ENCODE measurements at places on chromosomes 7 and 10.

- no peak for DNase-seq
Measured at GRCh38 chr7:27173956-27174873, at the start of gene HOXA10. Gene HOXA10 (minus strand): TSS chr7:27174320. CDS start chr7:27174306, 14 bp downstream.

DNA sequence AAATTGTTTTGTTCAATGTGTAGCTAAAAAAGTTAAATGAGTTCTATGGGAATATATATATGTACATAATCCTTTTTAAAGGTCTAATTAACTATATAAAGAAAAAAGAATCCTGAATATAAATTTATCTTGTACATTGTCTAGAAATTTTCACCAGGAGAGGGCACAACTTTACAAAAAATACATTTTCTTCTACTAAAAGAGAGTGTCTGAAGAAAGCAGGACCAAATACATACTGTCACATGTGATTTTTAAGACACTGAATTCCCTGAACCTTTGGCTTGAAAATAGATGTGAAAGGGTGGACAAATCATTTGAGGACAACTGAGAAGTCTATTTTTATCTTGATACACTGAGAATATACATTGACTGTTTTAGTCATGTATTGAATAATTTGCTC is 204.3 kb downstream of the DGKB start:
- DNase-seq, result no peak

GRCh38 chr7:43686991-43687390 is 42.3 kb downstream of the COA1 start:
- no peak for DNase-seq

GRCh38 chr7:44727158-44727936 is 21.3 kb upstream of the ZMIZ2 start:
- peak; percentile 61 for DNase-seq

- peak; percentile 86 for DNase-seq
Measured at GRCh38 chr10:80459047-80459865, 5.1 kb downstream of the TSPAN14 start.

GRCh38 chr7:78542541-78542940 is 744.0 kb downstream of the PHTF2 start:
- no peak for DNase-seq

GRCh38 chr7:110358028-110358427 is 732.9 kb upstream of the LRRN3 start:
- DNase-seq, result no peak

DNA sequence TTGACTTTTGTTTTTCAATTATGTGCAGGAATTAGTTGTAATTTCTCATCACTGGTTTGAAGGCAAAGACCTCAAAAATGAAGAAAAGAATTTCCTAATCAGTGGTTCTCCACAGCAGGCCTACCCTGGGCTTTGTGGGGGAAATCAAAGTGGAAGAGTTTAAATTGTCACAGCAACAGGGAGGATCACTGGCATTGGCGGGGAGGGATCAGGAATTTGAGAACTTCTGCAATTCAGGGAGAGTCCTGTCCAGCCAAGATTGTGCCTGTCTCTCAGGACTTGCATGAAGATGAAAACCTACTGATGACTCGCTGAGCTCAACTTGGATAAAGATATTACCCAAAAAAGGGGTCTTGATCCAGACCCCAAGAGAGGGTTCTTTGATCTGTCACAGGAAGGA is 70.1 kb downstream of the HACD1 start:
- DNase-seq, result peak; percentile 12

GRCh38 chr10:97648562-97649404 is 8.3 kb downstream of the PI4K2A start:
- peak; percentile 94 for DNase-seq

DNA sequence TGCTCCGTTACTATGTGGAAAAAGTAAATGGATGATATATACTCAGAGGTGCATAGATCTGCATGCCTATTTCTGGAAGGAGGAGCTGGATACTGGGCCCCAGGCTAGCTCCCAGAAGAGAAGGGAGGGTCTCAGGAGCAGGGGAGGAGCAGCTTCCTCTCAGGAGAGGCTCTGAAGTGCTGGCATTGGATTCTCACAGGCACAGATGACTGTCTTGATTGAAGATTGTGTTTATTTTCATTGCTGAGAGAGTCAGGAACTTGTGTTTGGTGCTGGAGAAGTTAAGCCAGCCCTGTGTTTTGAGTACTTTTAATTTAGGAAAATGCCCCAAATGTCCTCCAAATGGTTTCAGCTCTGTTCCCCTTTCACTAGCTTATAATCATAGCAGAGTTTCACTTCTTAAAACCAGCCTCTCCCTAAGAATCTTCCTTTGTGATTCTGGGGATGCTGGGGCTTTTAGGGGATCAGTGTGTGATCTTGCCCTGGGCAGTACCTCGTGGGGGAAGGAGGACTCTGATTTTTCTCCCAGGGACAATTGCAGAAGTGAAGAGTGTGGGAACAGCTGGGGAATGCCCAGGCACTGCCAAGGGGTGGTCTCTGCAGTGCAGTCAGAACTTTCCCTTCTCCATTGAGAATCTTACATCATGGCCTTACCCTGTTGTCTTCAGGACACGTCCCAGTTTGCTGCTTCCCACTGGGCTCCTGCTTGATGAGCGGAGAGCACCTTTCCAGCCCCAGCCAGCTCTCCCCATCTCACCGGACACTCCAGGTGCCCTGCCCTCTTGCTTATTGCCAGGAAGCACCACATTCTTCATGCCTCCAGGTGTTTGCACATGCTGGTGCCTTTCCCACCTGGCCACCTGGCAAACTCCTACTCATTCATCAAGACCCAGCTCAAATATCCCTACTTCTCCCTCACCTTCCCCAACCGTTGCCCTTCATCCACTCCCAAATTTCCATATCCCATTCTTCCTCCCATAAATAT is 102.8 kb downstream of the ARHGAP22 start:
- DNase-seq, result peak; percentile 68

- no peak for DNase-seq
Measured at GRCh38 chr10:123570898-123571515, 95.1 kb upstream of the GPR26 start.

DNA sequence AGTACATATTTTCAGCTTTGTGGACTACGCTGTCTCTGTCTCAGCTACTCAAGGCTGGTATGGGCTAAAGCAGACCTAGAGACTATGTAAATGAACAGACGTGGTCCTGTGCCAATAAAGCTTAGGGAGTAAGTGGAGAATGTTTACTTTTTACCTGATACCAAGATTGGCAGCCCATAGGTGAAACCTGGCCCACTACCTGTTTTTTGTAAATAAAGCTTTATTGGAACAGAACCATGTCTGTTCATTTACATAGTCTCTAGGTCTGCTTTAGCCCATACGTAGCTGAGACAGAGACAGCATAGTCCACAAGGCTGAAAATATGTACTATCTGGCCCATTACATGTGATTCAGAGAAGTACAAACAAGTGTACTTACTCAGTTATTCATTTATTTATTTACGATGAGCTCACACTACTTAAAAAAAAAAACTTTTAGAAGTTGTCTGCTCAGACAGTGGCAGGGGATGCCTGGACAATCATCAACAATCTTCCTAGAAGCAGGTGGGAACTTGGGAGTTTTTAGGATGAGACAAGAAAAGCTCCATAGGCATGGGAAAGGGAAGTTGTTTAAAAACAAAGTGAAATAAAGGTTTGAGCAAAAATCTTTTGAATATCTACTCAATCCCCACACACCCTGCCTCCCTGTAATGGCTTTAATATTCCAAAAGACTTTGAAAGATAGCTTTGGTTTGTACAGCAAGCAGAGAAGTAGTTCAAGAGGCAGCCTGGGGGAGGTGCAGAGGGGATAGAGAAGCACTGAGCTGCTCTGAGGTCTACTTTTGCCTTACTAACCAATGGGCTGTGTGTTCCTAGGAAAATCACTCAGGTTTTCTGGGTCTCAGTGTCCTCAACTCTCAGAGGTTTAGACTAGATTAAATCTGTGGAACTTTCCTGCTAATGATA is 114.4 kb upstream of the AFAP1L2 start:
- no peak for DNase-seq

DNA sequence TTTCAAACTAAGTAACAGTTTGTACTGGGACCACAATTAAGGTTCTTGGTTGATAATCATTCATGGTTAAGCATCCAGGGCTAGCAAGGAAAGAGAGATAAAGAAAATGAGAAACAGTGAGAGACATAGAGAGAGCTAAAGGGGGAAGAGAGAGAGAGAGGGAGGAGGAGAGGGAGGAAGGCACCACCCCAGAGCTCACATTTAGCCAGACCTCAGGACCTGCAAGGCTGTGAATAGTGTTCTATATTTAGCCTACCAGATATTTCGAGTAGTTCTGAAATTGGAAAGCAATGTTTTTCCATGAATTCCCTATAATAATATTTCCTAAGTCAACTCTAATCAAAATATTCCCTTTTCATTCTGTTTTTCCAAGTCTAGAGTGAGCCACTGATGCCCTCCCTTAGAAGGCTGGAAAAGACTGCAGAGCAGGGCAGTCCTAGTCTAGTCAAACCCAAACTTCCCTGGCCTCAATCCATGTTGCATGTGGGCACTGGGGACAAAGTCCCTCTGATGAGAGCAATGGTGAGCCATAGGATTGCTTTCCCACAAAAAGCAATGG is 119.4 kb upstream of the INHBA start:
- DNase-seq, result no peak

DNA sequence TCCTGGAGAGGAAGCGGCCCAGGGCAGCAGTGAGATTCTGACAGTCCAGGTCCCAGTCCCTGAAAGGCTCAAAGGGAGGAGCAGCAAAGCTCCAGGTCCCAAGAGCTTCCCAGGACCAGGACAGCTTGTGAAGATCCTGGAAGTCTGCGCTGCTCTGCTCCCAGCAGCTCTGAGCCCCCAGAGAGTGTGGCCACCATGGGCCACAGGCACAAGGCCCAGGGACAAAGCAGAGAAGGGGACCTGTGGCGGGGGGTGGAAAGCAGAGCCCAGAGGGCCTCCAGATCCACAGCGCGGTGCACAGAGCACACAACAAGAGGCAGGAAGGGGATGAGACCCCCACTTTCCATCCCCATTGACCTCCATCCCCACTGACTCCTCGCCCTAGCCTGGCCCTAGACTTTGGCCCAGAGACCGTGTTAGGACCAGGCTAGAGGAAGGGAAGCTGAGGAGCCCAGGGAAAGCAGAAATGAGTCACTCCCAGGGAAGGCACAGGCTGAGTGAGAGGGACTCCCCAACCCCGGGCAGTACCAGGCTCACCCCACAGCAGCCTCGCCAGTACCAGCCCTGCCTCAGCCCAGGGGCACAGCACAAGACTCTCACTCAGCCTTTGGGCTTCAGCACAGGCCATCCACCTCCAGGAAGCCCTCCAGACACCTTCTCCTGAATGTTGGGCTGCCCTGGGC is 75.5 kb downstream of the GRID1 start:
- DNase-seq, result no peak

GRCh38 chr7:93569189-93569588 is 5.3 kb downstream of the CALCR start:
- no peak for DNase-seq

Measured in inflammatory macrophage (primary cell).